Large intestine (tissue), 12 donors: ENCODE measurements at places on chromosomes 2 and 18. TPM values are rescaled to one million over a fixed set of nuclear protein-coding genes. Genes with fewer than 3 reads are reported as not detected.

- H3K27ac ChIP-seq: no peak overlapping the region
- DNase-seq: peak; percentile 30
- no peak overlapping the region for H3K4me3 ChIP-seq
- peaks cover 19% of the 10 kb centered on the region for H3K4me1 ChIP-seq
- no peaks in the 10 kb centered on the region for H3K27me3 ChIP-seq
- H3K36me3 ChIP-seq: no peaks in the 10 kb centered on the region
These were observed 86.1 kb downstream of the ACVR1 start for GRCh38 chr2:157789933-157790511.

GRCh38 chr2:140011287-140011686 is 1231.1 kb upstream of the NXPH2 start:
- no peaks in the 10 kb centered on the region for H3K27me3 ChIP-seq
- no peaks in the 10 kb centered on the region for H3K36me3 ChIP-seq
- DNase-seq: no peak

GRCh38 chr18:75687626-75688025 is 260.1 kb upstream of the SMIM21 start:
- no peaks in the 10 kb centered on the region for H3K27me3 ChIP-seq
- no peaks in the 10 kb centered on the region for H3K4me1 ChIP-seq
- no peak for DNase-seq
- no peak overlapping the region for H3K27ac ChIP-seq
- no peaks in the 10 kb centered on the region for H3K36me3 ChIP-seq

- no peaks in the 10 kb centered on the region for H3K36me3 ChIP-seq
- peaks cover 5% of the 10 kb centered on the region for H3K27me3 ChIP-seq
- no peak overlapping the region for H3K27ac ChIP-seq
- no peak for DNase-seq
These were observed 219.5 kb downstream of the CLIP4 start for GRCh38 chr2:29334706-29335105.

GRCh38 chr18:75654851-75655751 is 227.6 kb upstream of the SMIM21 start:
- no peaks in the 10 kb centered on the region for H3K36me3 ChIP-seq
- H3K27ac ChIP-seq: no peak overlapping the region
- no peak overlapping the region for H3K4me3 ChIP-seq
- H3K4me1 ChIP-seq: no peaks in the 10 kb centered on the region
- peaks cover 2% of the 10 kb centered on the region for H3K27me3 ChIP-seq
- DNase-seq: no peak

GRCh38 chr2:38656866-38657480 is 8.9 kb upstream of the GALM start:
- no peaks in the 10 kb centered on the region for H3K27me3 ChIP-seq
- no peak overlapping the region for H3K27ac ChIP-seq
- no peak overlapping the region for H3K4me3 ChIP-seq
- no peak for DNase-seq

- H3K4me1 ChIP-seq: no peaks in the 10 kb centered on the region
- no peak for DNase-seq
- no peak overlapping the region for H3K27ac ChIP-seq
These were observed 3.7 kb upstream of the SERPINB10 start for GRCh38 chr18:63903851-63904570.

DNA sequence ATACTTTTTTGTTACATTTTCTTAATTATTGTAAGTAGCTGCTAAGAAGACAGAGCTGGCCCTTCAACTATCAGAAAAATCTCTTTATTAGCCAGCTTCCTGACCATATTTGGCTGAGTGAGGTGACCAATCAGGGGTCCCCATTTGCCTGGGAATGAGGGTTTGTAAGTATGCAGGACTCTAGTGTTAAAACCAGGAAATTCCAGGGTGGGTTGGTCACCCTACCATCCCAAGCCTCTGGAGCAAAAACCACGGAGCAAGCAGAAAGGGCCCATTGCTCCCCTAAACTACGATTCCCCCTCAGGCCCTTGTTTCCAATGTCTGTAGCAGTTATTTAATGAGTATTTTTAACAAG is 165.6 kb upstream of the NCKAP5 start:
- H3K27me3 ChIP-seq: no peaks in the 10 kb centered on the region
- no peaks in the 10 kb centered on the region for H3K36me3 ChIP-seq
- H3K4me3 ChIP-seq: no peak overlapping the region
- no peak for DNase-seq

- H3K36me3 ChIP-seq: no peaks in the 10 kb centered on the region
- H3K27ac ChIP-seq: no peak overlapping the region
- H3K4me3 ChIP-seq: no peak overlapping the region
- no peak for DNase-seq
These were observed 99.3 kb downstream of the MAP2 start for GRCh38 chr2:209523041-209523740.

- no peaks in the 10 kb centered on the region for H3K36me3 ChIP-seq
- peaks cover 55% of the 10 kb centered on the region for H3K27me3 ChIP-seq
- H3K27ac ChIP-seq: no peak overlapping the region
- no peak overlapping the region for H3K4me3 ChIP-seq
- DNase-seq: no peak
These were observed 3.9 kb upstream of the NPPC start for GRCh38 chr2:231929961-231930592.

GRCh38 chr2:85548608-85548900 is 9.6 kb downstream of the MAT2A start:
- H3K4me3 ChIP-seq: no peak overlapping the region
- H3K27ac ChIP-seq: no peak overlapping the region
- DNase-seq: no peak
- no peaks in the 10 kb centered on the region for H3K4me1 ChIP-seq
- H3K36me3 ChIP-seq: peaks cover 78% of the 10 kb centered on the region

DNA sequence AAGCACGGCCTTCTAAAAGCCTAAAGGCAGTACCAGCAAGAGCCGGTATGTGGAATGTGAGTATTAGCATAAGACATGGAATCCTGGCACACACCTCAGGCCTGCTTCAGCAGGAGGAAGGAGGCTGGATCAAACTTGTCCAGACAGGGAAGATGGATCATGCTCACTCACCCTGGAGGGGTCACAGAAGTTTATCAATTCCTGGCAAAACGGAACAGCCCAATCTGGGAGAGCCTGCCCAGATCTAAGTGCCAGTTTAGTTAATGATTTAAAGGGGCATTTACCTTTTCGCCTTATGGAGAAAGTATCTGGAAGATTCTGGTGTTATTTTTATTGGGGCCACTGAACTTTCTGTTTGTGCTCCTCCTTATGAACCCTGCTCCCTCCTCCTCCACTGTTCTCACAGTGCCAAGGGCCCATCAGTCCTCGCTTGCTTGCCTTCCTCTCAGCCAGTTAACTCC is 58.3 kb upstream of the NFE2L2 start:
- peaks cover 23% of the 10 kb centered on the region for H3K4me1 ChIP-seq
- H3K27ac ChIP-seq: no peak overlapping the region
- DNase-seq: peak; percentile 57
- H3K27me3 ChIP-seq: no peaks in the 10 kb centered on the region
- no peak overlapping the region for H3K4me3 ChIP-seq

DNA sequence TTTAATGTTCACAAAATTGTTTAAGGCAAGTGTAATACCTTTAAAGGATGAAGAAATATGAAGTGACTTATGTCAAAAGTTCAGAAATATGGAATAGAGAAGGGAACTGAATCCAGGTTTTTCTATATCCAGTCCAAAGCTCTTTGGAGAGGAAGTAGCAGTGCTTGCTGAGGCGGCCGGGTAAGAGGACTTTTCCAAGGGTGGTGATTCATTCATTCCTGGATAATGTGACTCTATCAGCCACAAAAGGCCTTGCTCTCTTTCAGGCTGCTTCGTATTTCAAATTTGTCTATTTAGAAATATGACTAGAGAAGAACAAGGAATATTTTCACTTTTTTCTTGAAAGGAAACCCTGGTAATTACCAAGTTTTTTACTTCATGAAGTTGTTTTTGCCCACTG is 830.1 kb upstream of the ZEB2 start:
- no peak for DNase-seq
- H3K4me3 ChIP-seq: no peak overlapping the region
- no peaks in the 10 kb centered on the region for H3K36me3 ChIP-seq
- no peaks in the 10 kb centered on the region for H3K27me3 ChIP-seq

DNA sequence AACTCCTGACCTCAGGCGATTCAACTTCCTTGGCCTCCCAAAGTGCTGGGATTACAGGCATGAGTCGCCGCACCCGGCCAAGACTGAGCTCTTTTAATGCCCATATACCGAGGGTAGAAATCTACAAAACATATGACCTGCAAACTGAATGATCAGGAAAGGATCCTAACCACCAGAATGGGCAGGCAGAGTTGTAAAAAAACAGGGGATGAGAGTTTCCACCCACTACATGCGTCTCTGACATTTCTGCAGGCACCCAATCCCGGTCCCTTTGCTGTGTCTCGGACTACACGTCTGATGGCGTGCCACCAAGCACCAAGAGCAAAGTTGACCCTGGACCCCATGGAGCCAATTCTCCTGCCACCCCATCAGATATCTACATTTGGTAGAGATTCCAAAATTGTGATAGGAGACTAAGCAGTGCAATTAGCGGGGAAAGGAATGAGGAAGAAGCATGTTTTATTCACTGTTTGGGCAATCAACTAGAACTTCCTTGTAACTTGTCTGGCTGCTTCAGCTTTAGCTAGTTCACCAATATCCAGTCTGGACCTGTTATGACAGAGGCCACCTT is 74.1 kb downstream of the ATP8B1 start:
- peak; percentile 49 for DNase-seq
- H3K4me1 ChIP-seq: no peaks in the 10 kb centered on the region
- H3K4me3 ChIP-seq: no peak overlapping the region
- H3K36me3 ChIP-seq: peaks cover 30% of the 10 kb centered on the region

- no peaks in the 10 kb centered on the region for H3K36me3 ChIP-seq
- H3K27me3 ChIP-seq: no peaks in the 10 kb centered on the region
- H3K27ac ChIP-seq: no peak overlapping the region
- H3K4me1 ChIP-seq: peaks cover 7% of the 10 kb centered on the region
- no peak overlapping the region for H3K4me3 ChIP-seq
These were observed 141.5 kb downstream of the WDSUB1 start for GRCh38 chr2:159144776-159145614.

DNA sequence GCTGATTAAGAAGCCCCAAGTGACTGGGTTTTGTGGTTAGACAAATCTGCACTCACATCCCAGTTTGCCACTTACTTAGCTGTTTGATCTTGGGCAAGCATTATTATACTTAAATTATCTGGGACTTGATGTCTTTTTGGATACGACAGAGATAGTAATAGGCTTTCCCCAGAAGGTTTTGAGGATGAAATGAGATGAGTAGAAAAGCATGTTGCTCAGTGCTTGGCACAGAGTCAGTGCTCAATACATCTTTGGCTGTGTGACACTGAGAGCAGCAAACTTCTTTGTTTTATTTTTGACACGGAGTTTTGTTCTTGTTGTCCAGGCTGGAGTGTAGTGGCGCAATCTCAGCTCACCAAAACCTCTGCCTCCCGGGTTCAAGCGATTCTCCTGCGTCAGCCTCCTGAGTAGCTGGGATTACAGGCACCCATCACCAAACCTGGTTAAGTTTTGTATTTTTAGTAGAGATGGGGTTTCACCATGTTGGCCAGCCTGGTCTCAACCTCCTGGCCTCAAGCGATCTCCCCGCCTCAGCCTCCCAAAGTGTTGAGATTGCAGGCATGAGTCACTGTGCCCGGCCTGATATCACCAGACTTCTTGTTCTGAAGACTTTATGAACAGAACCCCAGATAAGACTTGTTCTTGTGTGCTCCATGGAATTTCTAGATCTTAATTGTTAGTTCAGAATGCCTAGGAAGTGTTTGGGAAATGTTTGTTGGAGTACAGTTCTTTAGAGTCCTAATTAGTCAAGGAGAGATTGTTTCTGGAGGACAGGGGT is 521.2 kb downstream of the SLC4A3 start:
- no peak overlapping the region for H3K4me3 ChIP-seq
- H3K4me1 ChIP-seq: no peaks in the 10 kb centered on the region
- H3K27me3 ChIP-seq: no peaks in the 10 kb centered on the region
- no peak overlapping the region for H3K27ac ChIP-seq

DNA sequence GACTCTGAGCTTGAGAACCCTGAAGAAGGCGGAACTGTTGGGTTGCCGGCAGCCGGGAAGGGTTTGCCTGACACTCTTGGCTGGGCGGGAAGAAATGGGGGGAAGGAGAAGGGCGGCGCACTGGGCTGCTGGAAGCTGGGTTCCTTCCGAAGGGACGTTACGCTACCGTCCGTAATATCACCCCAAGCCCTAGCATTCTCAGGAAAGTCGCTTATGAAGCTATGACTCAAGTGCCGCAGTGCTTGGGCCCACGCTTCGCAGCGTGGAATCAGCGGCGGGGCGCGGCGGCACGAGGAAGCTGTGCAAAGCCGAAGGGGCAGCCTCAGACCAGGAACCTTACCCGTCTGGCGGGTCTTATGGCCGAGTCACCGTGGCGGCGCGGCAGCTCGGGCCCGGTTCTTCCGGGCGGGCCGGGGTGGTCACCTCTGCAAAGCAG is 50.2 kb upstream of the SIGLEC15 start:
- no peaks in the 10 kb centered on the region for H3K27me3 ChIP-seq
- DNase-seq: peak; percentile 61
- no peaks in the 10 kb centered on the region for H3K4me1 ChIP-seq
- peak overlapping the region; percentile 65 for H3K4me3 ChIP-seq
- peak overlapping the region; percentile 40 for H3K27ac ChIP-seq

- H3K27me3 ChIP-seq: no peaks in the 10 kb centered on the region
- peaks cover 11% of the 10 kb centered on the region for H3K36me3 ChIP-seq
- H3K27ac ChIP-seq: no peak overlapping the region
- H3K4me1 ChIP-seq: peaks cover 40% of the 10 kb centered on the region
- DNase-seq: no peak
- no peak overlapping the region for H3K4me3 ChIP-seq
These were observed 5.1 kb downstream of the NCK2 start for GRCh38 chr2:105749583-105750400.

DNA sequence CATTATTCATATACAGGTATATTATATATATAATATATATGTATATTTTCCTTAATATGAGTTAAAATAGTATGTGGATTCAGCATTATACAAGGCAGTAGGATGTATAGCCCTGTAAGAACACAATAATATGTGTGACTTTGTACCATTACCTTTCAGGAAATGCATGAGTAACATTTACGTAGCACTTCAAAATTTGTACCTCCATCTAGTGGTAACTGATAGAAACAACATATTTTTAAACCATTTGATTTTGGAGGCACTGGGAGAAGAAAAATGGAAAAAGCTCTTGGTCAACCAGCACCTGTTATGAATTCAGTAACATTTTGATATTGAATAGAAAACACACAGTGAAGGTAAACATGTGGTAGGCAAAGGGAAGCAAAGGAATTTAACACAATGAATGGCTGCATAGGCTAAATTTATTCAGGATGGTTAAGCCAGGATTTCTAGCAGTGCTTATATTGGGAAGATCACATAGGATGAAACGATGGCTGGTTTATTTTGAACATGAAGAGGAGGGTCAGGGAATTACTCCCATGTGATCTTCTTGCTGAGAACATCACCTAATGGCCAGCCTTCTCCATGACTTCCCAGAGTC is 565.5 kb downstream of the CCDC85A start:
- H3K36me3 ChIP-seq: no peaks in the 10 kb centered on the region
- H3K4me3 ChIP-seq: no peak overlapping the region
- peaks cover 2% of the 10 kb centered on the region for H3K27me3 ChIP-seq
- H3K27ac ChIP-seq: no peak overlapping the region
- peak; percentile 36 for DNase-seq

The SGO2 gene
- polyA plus RNA-seq: 7.8 TPM

The LCLAT1 gene
- polyA plus RNA-seq: 16.7 TPM

The SIX3 gene
- polyA plus RNA-seq: not detected
